ENCODE measurements at places on chromosomes 11 and 22. TPM values are rescaled to one million over a fixed set of nuclear protein-coding genes. Genes with fewer than 3 reads are reported as not detected.

The IL18 gene
- total RNA-seq: 7.7 TPM

The MYO7A gene
- 2.2 TPM for total RNA-seq

The IL18BP gene
- total RNA-seq: 2.9 TPM

The IGF2 gene
- total RNA-seq: 42.4 TPM

The ST14 gene
- total RNA-seq: 1.1 TPM

- DNase-seq: no peak
These were observed 48.5 kb downstream of the WT1 start for GRCh38 chr11:32386770-32387377.

DNA sequence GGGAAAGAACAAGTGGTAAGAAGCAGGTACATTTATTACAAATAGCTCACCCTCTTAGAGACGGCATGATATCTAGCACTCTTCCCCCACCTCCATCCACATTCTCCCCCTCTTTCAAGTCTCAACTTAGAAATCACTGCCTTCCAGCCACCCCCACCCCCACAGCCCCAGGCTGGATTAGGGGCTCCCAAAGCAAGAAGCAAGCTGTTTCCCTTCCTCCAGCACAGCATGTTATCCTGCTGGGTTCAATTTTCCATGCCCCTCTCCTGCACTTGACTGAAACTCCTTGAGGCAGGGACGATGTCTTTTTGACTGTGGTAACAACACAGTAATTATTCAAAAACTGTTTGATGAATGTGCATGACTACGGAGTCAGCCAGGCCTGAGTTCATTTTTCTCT is 350.7 kb downstream of the LARGE1 start:
- DNase-seq: no peak

- DNase-seq: peak; percentile 35
These were observed 10.1 kb downstream of the MTFP1 start for GRCh38 chr22:30435674-30436126.

- peak; percentile 19 for DNase-seq
These were observed 10.1 kb downstream of the CSRP3 start for GRCh38 chr11:19191530-19192169.

DNA sequence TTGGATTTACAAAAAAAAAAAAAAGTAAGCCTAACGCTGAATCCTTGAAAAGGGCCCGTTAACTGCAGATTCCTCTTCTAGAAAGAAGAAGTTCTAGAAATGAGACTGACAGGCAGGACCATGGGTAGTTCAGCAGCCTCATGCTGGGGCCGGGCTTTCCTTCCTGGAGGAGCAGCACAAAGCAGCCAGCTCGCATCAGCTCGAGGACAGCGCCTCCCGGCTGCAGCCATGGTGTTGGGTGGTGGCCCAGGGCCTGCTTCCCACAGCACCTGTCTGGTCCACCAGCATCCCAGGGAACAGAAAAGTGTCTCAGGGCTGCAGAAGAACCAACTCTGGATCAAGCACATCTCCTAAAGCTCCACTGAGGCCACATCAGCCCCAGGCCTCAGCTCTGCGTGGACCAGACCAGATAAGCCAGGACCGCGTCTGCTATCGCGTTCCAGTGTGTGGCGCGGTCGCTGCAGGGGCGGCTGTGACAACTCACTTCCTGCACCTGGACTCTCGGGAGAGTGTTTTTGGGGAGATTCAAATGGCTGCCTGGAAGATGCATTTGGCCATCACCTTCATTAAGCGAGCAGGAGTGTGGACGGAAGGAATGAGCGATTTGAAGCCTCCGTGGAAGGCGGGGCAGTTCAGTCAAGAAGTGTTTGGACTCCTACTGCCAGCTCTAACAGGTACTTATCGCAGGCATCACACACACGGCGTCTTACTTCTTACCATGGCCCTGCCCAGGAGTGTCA is 53.5 kb downstream of the MYH9 start:
- no peak for DNase-seq

- DNase-seq: no peak
These were observed 196.5 kb downstream of the TENM4 start for GRCh38 chr11:79244241-79244772.
